ENCODE measurements at places on chromosomes 5 and 9.

- ATAC-seq: peak; percentile 25
Measured at GRCh38 chr5:88889189-88890069, 6.4 kb upstream of the MEF2C start.

GRCh38 chr5:18027241-18027867 lies 393.1 kb downstream of the TAF11L14 start:
- no peak for ATAC-seq

- ATAC-seq: no peak
Measured at GRCh38 chr9:128070874-128071273, 2.8 kb downstream of the SLC25A25 start.

GRCh38 chr5:56054666-56055065 lies 59.9 kb upstream of the IL6ST start:
- ATAC-seq: no peak

- no peak for ATAC-seq
Measured at GRCh38 chr9:108671176-108671575, 184.6 kb downstream of the ACTL7B start.

DNA sequence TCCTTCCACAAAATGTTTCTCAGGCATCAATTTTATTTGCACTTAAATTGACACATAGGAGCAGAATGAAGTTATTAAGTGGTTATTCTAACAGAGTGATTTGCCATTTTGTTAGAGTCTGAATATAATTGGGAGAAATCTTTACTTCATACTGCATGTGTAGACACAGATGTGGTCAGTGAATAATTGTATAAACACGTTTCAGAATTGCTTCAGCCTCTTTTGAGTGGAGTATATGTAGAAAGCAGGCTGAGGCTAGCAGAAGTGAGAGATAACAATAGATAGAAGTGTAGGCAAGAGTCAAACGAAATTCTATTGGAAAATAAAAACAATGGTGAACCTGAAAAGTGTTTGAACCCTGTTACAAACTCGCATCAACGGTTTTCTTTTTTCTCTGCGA lies 270.7 kb downstream of the TMEM167A start:
- ATAC-seq: no peak

GRCh38 chr5:36613241-36613640 lies 6.8 kb downstream of the SLC1A3 start:
- no peak for ATAC-seq

DNA sequence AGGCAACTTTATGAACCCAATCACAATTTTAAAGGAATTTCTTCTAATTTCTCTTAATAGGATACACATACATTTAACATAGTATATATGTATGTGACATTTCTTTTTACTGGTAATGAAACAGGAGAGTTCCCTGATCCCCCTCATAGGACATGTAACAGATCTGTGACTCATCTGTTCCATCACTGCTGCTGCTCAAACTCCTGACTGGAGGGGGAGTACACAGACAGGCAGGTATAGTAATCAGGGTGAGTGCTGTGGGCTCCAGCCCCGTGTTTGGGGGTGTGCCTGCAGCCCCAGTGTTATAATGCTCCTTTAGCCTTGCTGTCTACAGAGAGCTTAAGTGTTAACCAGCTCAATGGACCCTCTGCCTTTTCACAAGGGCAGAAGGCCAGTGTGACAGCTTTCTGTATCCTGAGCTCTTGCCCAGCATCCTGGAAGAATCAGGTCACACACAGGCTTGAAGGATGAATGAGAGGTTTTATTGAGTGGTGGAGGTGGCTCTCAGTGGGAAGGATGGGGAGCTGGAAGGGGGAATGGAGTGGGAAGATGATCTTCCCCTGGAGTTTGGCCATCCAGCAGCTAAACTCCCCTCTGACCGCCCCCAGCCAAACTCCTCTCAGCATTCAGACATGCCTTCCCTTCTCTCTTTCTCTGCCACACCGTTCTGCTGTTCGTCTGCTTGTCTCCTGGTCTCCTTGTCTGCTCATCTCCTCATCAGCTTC lies 161.3 kb downstream of the ZNF608 start:
- no peak for ATAC-seq

DNA sequence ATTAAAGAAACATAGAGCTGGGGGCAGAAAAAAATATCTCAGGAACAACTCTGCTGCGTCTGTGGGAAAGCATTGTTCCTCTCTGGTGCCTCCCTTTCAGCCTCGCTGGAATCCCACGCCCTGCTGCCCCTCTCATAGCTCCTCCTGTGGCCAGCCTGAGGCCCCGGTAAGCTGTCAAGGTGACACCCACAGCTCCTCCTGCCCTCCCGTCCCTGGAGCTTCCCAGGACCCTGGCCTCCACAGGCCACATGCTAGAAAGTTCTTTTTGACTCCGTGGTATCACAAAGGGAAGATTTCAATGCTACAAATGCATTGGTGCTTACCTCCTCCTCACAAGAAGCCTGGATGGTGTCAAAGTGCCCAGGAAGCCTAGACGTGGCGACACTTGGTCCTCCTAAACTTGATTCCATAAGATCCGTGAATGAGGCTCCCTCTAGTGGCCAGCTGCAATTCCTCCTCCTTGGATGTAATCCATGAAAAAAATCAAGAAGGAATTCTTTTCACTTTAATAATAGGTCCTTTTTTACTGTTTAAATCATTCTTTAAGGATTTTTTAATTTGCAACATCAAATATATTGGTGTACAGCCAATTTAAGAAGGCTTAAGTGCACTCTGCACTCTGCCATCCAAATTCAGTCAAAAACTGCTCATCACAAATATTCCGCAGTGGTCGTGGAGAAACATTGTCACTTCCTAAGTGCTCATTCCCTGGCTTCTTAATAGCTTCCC lies 104.9 kb downstream of the CFAP90 start:
- ATAC-seq: no peak

DNA sequence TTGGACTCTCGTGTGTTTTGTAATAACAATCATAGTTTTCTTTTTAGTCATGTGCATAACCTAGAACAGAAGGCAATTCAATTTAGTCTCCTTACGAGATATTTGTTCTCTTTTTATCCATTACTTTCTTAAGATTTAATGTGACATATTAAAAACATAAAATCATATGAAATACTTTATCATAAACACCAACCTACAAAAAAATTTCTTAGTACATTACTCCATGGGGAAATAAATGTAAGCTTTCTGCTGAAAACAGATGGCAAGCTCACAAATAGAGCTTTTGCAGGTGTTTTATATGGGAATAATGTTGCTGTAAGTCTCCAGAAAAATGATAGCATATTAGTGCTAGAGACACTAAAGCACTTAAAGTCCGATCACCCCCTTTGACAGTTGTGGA lies 1035.2 kb upstream of the ARRDC3 start:
- no peak for ATAC-seq

- ATAC-seq: no peak
Measured at GRCh38 chr9:134304690-134305089, 21.6 kb upstream of the RXRA start.

DNA sequence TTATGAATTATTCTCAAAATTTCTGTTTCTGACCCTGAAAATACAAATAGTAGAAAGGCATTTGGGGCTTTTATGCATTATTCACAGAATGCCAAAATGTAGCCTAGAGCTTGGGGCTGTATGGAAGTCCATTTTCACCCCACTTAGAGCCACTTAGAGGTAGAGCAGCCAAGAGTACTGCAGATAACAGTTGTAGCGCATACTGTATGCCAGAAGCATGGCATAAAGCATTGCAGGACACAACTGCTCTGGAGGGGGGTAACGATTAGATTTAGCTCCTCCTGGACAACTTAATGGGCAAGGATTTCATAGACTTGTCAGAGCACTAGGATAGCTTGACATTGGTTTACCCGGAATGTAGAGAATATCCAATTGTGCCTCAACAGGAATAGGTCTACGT lies 15.7 kb downstream of the SLC31A1 start:
- no peak for ATAC-seq

- no peak for ATAC-seq
Measured at GRCh38 chr9:137437691-137438590, 3.2 kb downstream of the ENTPD8 start.

DNA sequence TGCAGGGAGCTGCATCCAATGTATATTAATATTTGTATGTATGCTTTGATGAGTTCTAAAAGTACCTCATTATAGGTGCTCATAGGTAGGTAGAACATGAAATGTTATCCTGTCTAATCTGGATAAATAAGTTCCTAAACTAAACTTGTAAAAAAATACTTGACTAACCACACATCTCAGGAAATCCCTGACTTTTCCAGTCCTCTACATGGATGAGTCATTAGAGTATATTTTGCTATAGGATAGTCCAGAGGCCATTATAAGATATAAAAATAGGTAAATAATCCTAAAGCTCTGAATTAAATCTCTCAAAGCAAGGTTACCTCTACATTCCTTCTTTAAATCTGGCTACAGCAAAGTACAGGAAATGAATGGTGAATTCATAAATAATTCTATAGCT lies 404.3 kb downstream of the RAB3C start:
- ATAC-seq: no peak

DNA sequence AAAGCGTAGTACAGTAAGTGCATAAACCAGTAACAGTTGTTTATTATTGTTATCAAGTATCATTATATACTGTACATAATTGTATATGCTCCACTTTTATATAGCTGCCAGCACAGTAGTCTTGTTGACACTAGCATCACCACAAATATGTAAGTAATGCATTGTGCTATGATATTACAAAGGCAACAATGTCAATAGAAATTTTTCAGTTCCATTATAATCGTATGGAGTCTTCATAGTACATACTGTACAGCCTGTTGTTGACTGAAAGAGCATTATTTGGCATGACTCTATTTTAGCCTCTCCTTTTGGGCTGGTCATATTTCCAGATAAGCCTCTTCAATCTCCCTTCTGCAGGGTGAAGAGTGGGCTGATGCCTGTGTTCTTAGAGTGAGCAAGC lies 40.4 kb downstream of the CFAP95 start:
- no peak for ATAC-seq

GRCh38 chr9:136117916-136118319 lies 757 bp downstream of the TMEM250 start:
- ATAC-seq: no peak
